Kidney (tissue), 22 donors: ENCODE measurements at places on chromosomes 6 and 20.

DNA sequence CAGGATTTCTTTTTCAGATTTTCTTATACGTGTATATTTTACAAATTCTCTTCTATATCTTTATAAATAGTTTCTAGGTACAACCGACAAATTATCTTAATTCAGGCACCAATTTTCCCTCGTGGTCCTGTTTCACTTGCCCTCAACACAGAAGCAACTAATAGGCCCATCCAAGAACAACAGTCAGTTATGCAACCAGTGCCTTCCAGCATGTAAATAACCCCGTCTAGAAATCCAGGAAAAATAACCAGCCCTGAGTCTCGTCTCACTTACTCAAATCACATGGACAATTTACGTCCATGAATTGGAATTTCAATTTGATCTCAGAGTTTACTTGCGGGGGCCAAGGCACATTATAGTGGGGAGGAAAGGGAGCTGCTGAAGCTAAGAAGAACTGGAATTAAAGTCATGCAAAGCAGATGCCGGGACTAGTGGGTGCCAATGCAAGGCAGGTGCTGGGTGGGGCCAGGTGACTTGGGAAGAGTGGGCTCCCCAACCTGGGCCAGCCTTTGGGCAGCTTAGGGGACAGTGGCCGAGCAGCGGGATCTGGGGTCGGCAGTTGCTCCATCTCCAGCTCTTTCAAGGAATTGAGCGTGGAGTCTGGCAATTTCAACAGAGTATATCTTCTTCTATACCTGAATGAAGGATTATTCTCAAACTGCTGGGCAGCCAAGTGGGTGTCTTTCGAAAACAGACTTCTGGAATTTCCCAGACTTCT is 121.7 kb downstream of the EDN3 start:
- no peak for DNase-seq

DNA sequence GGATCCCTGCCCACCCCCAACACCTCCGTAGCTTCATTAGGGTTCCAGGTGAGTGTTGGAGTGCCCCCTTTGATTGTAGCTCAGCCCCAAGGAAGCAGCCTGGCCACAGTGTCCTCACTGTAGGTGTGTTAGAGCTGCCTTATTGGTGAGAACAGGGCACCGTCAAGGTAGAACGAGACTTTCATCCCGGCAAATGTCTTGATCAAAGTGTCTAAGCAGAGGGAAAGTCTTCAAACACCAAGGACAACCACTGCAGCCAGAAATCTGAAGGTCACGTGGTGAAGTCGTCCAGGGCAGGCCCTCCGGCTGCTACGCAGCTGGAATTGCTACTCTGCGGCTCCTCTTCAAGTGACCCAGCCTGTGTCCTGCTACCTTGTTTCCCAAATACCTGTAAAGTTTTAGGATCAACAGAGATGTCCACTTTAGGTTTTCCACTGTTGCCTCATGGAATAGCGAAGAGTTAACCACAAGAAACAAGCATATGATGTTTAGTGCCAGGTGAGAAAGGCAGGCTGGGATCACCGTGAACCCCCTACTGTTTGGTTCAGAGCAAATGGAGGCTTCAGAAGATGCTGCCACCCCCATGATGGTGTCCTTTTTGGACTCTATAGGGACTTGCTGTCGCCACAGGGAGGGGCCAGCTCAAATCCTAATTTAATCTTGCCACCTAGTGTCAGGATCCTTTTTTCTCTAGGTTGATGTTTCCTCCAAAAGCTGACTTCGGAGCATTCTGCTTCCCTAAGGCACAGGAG is 1.7 kb upstream of the DLL1 start:
- peak; percentile 56 for DNase-seq

- no peak for DNase-seq
These were observed 3.7 kb upstream of the PRND start for GRCh38 chr20:4717816-4718570.

GRCh38 chr20:44959082-44959637 is 1.0 kb downstream of the TOMM34 start:
- no peak for DNase-seq

- no peak for DNase-seq
These were observed 27.2 kb downstream of the VEGFA start for GRCh38 chr6:43796903-43797890.

DNA sequence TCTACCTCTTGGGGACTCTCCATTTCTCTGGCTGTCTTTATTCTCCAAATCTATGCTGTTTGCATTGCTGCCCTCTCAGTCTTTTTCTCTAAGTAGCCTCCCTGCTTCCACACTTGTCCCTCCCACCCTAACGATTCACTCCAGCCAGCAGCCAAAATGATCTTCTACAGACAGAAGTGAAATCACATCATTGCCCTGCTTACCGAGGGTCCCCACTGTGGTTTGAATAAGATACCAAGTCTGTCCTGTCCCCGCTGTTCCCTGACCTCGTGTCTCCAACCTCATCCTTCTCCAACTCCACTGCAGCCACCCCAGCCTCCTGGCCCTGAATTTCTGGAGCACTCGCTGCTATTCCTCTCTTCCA is 11.5 kb upstream of the OCSTAMP start:
- no peak for DNase-seq

GRCh38 chr6:37354526-37355384 is 972 bp downstream of the RNF8 start:
- DNase-seq: peak; percentile 29

- no peak for DNase-seq
These were observed 24.6 kb upstream of the CCDC167 start for GRCh38 chr6:37524025-37524969.

DNA sequence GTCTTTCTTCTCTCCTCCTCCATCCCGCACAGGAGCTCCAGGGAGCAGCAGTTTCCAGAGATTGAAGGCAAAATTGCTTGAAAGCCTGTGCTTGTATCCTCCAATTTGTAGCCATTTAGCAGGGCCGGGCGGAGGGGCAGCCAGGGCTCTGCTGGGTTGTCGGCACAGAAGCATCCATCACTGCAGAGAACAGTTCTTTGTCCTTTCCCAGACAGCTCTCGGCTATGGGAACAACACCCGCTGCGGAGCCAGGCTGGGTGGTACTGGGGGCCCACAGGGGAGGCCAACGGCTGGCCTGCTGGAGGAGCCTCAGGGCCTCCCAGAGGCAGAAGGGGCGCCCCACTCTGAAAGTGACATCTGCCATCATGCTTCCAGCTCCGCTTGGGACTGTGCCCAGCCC is 7.8 kb downstream of the HRH3 start:
- no peak for DNase-seq

- DNase-seq: no peak
These were observed 3.5 kb downstream of the CST9 start for GRCh38 chr20:23602241-23602640.

GRCh38 chr6:121314381-121315112 is 19.7 kb downstream of the TBC1D32 start:
- no peak for DNase-seq

DNA sequence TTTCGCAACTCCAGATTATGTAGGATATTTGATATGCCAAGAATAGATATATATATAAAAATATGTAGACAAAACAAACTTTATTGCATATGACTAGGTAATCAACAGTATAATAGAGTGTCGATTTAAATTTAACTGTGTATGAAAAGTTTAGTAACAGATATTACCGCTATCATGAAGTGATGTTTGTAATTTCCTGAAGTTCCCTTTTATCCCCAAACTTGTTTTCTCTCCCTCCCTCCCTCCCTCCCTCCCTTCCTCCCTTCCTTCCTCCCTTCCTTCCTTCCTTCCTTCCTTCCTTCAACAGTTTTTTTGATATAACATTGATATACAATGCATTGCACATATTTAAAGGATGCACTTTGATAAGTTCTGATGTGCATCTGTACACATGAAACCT is 15.2 kb downstream of the ADGB start:
- no peak for DNase-seq

GRCh38 chr6:49548613-49549304 is 1.7 kb upstream of the C6orf141 start:
- no peak for DNase-seq

- DNase-seq: peak; percentile 100
These were observed at the start of gene MSH5 for GRCh38 chr6:31739639-31740396. Gene MSH5 (plus strand): TSS chr6:31740005. CDS start chr6:31740467, 462 bp downstream.

DNA sequence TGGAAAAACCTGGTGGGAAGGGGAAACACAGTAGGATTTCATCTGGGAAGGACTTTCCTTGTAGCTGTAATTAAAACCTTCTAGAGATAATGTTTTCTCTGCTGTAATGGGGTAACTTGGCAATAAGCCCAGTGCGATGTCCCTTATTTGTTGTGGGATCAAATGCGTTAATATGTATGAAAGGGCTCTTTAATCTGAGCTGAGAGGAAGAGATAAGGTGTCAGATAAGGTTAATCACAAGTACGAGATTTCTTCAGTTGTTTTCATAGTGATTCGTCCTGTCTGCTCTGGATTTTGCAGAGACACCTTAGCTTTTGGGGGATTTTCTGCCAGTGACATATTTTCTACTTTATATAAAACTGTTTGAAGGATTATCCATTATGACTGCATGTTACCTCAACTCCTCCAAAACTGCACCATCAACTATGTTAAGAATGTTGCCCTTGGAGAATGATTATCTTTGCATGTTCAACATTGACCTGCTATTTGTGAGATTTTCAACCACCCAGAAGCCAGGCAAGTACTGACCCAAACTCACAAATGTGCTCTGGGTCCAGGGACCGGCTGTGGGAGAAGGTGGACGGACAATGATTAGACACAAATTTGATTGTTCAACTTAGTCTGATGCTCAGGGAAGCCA is 21.2 kb upstream of the ELOVL5 start:
- no peak for DNase-seq

DNA sequence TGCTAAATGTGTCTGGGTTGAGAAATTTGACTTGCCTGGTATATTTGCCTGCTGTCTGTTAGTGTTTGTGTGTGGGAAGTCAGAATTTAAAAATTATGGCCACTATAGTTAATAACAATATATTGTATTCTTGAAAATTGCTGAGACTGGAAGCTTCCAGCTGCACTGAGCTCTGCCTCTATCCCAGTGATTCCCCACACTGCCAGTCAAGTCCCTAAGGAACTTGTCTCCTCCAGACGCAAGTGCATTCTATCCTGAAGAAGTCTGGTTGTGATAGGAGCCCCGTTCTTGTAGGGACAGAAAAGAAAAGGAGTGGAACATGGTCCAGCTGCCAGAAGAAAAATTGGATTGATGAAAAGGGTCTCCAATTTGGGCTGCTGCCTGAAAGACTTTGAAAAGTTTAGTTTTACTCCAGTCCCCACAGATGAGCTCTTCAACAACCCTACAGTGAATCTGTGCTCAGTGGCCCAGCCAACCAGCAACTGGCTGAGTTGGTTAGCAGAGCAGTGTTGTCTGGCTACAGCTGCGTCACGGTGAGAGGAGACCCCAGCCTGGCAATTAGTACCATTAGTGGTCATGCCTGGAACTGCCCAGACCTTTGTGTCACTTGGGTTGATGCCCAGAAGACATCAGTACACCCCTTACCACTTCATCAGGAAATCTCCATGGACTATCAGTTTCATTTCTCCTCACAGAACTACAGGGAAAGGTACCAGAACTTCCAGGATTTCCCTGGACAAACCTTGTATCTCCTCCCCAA is 183.1 kb upstream of the MCHR2 start:
- DNase-seq: no peak

- no peak for DNase-seq
These were observed 86.0 kb downstream of the MBOAT1 start for GRCh38 chr6:20126102-20126752.

DNA sequence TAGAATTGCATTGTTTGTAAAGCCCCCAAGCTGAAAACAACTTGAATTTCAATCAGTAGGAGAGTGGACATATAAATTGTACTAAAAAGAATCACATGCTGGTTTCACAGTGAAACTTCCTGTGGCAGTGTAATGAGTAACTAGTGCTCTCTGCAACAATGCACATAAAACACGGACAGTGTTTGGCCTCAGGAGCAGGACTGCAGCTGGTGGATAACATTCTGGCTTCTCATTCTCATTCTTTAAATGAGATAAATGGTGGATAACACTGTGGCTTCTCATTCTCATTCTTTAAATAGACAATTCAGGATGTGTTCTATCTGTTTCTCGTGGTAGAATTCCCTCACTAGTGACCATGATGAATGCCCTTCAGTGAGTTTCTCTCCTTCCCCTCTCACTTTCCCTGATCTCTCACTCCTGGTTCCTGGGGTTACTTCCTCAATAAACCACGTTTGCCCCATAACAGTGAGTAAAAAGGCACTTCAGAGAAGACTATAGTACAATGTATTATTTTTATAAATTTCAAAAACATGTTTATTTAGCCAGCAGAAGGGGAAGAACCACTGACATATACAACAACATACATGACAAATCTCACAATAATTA is 59.9 kb downstream of the SLC22A2 start:
- no peak for DNase-seq

DNA sequence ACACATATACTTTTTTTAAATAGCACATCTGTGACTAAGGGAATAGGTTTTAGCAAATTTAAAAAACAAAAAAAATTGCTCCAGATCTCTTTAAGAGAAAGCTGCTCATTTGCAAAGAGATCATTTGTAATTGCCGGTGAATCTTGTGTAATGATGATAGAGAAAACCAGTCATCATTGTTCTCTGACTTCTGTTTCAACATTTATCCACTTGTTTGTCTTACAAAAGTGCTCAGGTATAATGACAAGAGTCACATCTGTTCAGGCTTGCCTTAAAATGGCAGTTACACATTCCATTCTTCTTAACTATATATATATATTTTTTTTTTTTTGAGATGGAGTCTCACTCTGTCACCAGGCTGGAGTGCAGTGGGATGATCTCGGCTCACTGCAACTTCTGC is 165.2 kb downstream of the AIG1 start:
- DNase-seq: no peak

- peak; percentile 90 for DNase-seq
These were observed 77.6 kb upstream of the FYN start for GRCh38 chr6:111950661-111951496.
